ENCODE measurements at places on chromosomes 16 and 17.

- no peak for DNase-seq
Observed at GRCh38 chr17:76207275-76208059, 32.8 kb downstream of the RNF157 start.

- DNase-seq, result no peak
Observed at GRCh38 chr17:41522301-41523224, 3.9 kb upstream of the KRT15 start.

DNA sequence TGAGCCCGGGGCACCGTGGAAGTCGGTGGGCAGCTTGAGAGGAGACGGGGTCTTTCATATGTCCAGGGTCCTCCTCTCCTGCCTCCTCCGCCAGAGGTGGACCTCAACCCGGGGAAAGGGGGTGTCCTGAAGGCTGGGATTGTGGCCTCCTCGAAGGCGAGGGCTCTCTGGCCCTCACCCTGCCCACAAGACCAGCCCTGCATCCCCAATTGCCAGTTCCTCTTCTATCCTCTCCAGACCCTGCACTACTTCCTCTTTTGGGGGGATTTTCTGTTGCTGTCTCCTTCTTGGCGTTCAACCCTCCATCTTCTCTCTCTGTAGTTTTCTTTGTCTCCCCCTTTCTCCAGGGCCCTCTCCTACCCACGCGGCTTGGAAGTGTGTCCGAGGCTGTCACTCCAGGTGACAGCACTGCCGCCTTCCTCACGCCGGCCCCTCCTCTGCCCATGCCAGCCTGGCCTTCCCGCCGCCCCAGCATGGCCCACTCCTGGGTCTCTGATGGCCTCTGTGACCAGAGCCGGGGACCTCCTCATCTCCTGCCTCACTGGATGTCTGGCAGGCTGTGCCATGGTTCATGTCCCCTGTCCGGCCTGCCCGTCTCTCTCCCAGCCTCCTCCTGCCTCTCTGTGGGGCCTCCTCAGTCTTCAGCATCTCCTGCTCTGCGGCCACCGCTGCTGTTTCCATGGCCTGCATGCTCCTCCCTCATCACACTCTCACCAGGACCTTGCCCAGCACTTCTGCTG, 2.4 kb upstream of the ITGAX start:
- no peak for DNase-seq

GRCh38 chr16:3285131-3285530, 1.8 kb downstream of the ZNF263 start:
- DNase-seq, result no peak

DNA sequence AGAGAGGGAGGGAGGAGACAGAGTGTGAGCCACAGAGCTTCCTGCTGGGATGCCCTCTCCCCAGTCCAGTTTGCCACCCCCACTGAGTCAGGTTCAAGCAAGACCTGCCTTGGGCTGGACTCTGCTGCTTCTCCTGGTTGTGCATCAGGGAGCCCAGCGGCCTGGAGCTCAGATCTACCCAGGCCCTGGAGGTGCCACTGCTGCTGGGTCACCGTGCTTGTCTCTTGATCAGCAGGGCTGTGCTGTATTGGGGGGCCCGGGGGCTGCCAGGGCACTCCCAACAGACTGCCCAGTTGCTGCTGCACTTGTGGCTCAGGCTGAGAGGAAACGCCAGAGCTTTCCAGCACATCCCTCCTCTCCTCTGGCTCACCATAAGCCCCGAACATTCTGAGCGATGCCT, 8.9 kb downstream of the TLE7 start:
- no peak for DNase-seq

DNA sequence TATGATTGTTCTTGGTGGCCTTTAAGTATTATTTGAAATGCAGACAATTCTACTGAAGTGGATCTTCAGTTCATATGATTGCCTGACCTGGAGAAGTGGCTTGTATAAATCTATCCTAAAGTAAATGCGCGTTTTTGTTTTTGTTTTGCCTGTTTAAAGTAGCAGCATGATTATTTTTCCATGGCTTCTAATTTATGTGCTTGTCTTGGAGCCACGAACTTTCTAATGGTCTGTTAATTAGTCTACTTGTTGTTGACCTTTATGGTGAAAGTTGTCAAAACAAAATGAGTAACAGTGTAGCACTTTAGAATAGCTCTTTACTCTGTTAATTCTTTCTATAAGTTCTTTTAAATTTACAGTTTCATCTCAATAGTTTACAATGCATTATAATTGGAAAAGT, 1.7 kb downstream of the PRKAR1A start:
- DNase-seq, result no peak

- peak; percentile 76 for DNase-seq
Observed at GRCh38 chr16:80526418-80527061, 14.3 kb upstream of the DYNLRB2 start.

- no peak for DNase-seq
Observed at GRCh38 chr17:5042157-5043022, 7.2 kb upstream of the SLC52A1 start.

DNA sequence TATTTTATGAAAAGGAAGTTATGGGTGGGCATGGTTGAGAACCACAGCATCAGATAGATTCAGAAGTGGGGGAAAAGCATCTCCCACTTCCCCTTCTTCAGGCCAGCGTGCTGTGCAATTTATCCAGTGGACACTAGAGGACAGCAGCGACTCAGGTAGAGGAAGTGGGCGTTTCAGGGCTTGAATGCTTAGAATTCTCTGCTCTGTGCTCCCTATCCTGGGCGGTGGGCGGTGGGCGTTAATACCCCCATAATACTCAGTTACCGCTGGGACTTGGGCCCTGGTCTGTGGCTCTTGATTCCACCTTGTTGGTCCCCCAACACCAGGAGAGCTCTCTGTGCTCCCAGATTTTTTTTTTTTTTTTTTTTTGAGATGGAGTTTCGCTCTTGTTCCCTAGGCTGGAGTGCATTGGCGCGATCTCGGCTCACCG, 3.7 kb upstream of the LYZL6 start:
- peak; percentile 55 for DNase-seq

GRCh38 chr17:48472411-48473281, 42.6 kb upstream of the SKAP1 start:
- no peak for DNase-seq

DNA sequence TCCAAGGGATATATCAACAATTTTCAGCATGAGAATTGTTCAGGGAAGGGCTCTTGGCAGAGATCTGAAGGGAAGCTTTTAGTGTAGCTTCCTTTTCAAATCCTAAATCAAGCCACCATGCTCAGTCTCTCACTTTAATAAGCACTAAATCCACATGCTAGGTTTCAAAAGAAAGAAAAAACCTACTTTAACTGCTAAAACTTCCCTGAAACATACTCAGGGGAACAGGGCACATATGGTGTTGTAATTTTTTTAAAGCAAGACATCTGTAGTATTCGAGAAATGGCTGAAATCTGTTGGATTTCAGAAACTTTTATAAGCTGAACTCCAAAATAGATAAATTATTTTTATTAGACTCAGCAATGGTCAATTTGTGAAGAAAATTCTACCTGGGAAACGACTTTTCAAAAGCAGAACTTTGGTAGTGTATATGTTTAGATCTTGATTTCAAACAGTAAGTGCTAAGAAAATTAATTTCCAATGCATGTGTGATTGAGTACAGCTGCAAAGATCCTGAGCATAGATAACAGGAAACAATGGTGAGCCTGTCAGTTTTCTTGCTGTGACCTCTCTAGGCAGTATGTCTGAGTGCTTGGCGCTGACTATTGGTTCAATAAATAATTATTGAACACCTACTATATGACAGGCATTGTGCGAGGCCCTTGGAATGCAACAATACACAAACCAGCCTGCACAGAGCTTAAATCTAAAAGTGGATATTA, 804.5 kb upstream of the SOX9 start:
- DNase-seq, result no peak
